OCI-M1 (cell line): ENCODE measurements at places on chromosomes 5 and 9.

DNA sequence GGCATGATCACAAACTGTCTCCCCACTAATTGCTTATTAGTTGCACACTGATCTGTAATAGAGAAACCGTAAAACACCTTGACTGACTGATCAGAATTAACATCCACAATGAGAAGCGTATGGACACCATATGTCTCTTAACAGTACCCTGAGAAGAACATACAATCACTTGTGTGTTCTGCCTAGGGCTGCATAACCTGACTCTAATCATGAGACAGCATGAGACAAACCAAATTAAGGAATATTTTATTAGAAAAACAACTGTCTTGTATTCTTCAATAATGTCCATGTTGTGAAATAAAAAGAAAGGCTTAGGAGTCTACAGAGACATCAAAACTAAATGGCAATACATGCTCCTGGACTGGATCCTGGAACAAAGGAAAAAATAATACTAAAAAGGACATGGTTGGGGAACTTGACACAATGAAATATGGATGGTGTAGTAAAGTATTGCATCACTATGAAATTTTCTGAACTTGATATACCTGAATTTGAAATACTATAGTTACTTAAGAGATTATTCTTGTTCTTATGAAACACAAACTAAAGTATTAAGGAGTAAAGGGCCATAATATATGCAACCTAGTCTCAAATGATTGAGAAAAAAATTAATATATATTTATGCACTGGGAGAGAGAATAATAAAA lies 162.1 kb downstream of the CWC27 start:
- DNase-seq = no peak

DNA sequence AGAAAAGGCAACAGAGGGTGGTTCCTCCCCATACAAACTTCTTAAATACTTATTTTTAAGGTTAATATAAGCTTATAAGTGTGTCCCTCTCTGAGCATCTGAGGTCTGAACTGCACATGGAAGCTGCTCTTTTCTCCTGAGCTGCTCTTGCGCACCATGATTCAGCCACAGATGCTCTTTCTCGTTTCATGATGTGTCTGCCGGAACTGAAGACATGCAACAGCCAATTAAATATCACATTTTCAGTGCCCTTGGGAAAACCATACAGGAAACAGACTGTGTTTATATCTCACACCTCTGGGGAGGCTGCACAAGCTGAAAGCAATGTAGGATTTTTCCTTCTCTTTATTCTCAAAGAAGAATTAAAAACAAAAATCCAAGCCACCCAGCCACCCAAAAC lies 96.8 kb upstream of the NREP start:
- DNase-seq = no peak

DNA sequence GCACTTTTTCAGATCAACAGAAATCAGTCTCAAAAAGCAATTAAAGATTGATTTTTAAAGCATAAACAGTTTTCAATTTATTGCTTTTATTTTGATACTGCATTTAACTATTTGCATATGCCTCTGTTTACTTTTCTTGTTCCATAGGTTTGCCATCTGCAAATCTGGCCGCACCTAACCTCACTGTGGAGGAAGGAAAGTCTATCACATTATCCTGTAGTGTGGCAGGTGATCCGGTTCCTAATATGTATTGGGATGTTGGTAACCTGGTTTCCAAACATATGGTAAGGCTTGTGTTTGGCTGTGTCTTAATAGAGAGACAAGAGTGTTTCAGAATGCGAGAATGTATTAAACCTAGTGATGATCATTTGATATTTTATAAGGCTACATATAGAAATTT lies 53.9 kb downstream of the NTRK2 start:
- no peak for DNase-seq

GRCh38 chr5:150000990-150001659 lies 586 bp downstream of the HMGXB3 start:
- peak; percentile 62 for DNase-seq

GRCh38 chr5:21145376-21145775 lies 1157.4 kb upstream of the CDH18 start:
- no peak for DNase-seq

- DNase-seq = no peak
Measured at GRCh38 chr5:142080248-142080647, 28.3 kb upstream of the NDFIP1 start.

- DNase-seq = no peak
Measured at GRCh38 chr9:85040821-85041465, 371.4 kb downstream of the NTRK2 start.
